DMS53 (cell line): ENCODE measurements at places on chromosomes 3 and 15.

GRCh38 chr3:104596551-104596950, 770.2 kb upstream of the ALCAM start:
- peak; percentile 71 for DNase-seq

DNA sequence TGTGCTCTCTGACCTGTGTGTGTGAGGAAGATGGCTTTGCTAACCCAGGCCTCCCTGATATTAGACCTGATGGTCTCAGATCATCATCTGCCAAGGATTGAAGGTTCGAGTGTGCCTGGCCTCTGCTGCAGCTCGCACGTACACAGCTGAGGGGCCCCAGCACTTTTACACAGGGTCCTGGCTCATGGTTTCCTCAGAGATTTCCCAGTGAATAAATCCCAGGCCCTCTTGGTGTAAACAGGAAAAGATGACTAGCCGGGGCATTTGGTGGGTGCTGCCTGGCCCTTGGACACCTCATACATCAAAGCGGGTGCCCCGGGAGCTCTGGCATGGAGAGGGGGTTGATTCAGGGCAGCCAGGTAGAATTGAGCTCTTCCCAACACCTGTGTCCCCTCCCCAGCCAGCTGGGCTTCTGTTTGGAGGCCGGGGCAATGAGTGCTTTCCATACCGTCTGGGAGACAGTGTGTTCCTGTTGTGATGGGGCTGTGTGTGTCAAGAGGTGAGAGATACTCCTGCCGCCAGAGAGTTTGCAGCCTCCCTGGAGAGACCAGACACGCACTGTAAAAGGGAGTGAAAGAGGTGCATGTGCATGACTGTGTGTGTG, 72.5 kb upstream of the TLE3 start:
- no peak for DNase-seq

DNA sequence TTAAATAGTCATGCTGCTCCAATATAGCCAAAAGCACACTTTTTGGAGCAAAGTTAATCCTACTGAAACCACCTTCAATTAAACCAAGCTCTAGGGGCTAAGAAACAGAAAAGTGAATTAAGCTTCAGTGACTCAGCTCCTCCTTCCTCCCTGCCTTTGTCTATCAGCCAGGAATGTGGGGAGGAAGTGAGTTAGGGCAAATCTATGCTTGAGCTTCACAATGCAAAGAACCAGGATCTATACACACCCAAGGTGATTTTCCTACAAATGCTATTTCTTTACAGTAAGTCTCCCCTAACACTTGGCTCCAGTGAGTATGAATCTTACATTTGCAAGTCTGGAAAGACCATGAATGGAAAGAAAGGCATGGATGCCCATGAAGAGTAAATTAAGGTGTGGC, 212.1 kb downstream of the P3H2 start:
- DNase-seq = no peak

DNA sequence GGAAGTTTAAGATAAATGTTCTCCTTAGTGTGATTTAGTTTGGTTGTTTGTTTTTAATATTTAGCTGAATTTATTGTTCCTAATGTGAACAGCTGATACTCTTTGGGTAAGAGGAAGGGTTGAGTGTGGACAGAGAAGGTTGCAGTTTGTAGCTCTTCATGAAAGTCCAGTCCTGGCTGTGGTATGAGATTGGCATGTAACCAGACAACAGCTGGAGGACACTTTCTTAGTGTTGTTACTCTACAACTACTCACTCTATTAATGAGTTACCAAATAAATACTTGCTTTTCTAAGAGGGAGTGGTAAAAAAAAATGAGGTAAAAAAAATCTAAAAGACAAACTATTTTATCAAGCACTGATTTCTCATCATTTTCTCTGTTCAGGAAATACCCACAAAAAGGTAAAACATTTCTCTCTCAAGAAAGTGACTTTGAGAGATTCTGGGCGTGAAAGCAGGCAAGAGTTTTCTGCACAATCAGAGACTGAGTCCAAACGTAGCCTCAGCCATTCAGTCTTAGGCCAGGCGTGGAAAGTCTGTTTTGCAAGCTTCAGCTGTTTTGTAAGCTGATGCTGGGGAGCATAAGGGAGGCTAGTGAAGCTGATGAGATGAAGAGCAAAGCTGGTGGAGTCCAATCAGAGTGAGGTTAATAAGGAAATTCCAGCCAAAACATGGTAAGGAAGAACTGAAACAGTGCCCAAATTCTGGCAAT, 138.5 kb upstream of the ARPP21 start:
- no peak for DNase-seq

- peak; percentile 28 for DNase-seq
Measured at GRCh38 chr3:73192036-73192738, 130.7 kb downstream of the EBLN2 start.

- DNase-seq = no peak
Measured at GRCh38 chr15:67109141-67110034, 44.0 kb downstream of the SMAD3 start.

DNA sequence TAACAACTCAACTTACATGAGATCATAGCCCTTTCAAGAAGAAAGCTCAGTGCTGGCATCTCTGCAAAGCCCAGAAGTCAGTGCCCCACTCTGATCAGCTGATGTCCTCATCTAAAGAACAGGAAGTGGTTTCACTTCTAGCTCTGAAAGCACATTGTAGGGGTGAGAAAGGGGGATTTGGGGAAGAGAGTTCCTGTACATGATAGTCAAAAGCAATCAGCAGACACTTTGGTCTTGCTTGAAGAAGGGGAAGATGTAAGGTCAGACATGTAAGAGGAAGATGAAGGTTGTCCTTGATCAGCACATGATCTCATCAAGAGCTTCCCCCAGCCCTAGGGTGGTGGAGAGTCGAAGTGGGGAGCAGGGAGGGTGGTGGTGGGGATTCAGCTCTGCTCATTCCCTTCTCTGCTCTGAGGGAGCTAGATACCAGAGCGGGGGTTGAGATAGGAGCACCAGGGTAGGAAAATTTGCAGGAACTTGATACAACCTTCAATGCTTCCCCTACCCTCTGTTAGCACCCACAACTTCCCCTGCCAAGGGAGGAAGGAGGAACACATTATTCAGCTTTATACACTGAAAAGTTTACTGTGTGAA, 76.4 kb upstream of the ETV5 start:
- no peak for DNase-seq

GRCh38 chr15:98324341-98324970, 323.9 kb upstream of the IGF1R start:
- DNase-seq = no peak

DNA sequence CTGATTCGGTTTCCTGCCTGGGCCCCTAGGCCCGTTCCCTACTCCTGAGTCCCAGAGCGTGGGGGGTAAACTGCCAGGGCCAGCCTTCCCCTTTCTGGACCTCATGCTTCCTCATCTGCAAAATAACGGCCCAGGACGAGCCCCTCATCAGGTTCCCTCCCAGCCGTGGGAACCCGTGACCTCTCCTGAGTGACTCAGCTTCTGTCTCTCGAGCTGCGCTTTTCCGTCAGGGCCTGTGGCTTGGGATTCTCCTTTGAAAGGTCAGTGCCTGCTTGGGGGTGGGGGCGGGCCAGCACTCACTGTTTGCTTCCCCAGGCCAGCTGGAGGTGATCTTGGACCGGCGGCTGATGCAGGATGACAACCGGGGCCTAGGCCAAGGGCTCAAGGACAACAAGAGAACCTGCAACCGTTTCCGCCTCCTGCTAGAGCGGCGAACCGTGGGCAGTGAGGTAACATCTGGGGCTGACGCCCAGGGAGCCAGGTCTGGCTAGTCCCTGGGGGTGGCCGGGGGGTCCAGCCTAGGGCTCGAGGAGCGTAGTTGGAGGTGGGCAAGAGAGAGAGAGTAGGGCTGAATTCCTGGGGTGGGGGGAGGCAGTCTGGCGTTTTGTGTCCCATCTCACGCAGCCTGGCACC, 12.8 kb downstream of the MAN2A2 start:
- no peak for DNase-seq

DNA sequence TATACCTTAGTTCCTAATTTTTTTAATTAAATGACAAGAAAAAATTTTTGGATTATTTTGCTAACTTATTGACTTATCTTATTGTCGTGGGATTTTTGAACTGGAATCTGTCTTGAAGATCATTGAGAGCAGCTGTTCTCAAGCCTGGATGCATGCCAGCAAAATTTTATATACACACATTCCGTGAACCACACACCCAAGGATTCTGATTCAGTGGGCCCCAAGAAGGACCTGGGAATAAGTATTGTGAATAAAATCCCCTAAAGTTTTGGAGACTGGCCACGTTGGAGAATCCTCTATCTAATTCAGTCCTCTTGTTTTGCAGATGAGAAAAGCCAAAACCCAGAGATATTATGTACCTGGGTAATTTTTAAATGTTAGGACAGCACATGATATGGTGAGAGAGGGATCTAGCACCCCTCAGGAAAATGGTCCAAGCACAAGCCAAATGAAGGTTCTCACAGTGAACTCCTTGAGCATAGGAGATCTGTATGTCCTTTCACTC, 55.2 kb downstream of the UNC13C start:
- no peak for DNase-seq

GRCh38 chr3:130430266-130430665, 84.8 kb downstream of the COL6A5 start:
- no peak for DNase-seq

DNA sequence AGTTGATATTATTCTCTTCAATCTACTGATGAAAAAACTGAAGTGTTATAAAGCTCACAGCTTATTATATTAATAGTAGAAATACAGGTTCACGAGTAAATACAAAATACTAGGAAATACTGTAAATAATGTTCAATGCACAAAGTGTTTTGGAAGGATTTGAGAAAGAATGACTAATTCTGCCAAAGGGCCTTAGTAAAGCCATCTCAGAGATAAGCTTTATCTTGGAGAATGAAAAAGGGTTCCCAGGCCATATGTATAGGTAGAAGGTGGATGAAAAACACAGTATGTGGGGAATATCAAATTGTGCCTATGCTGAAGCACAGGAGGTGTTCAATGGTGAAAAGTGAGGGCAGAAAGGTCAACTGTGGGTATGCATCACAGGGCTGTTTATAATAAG, 123.5 kb downstream of the CMSS1 start:
- no peak for DNase-seq

- DNase-seq = no peak
Measured at GRCh38 chr3:1232276-1232675, 139.5 kb downstream of the CNTN6 start.

GRCh38 chr15:29924750-29925149, 102.5 kb upstream of the TJP1 start:
- peak; percentile 78 for DNase-seq

GRCh38 chr3:186665625-186666188, at the start of gene HRG:
TSS of gene HRG (plus strand) at chr3:186666014. CDS start at chr3:186666032, 18 bp downstream.
- DNase-seq = no peak

- DNase-seq = no peak
Measured at GRCh38 chr15:90413411-90414379, 25.7 kb downstream of the IQGAP1 start.

DNA sequence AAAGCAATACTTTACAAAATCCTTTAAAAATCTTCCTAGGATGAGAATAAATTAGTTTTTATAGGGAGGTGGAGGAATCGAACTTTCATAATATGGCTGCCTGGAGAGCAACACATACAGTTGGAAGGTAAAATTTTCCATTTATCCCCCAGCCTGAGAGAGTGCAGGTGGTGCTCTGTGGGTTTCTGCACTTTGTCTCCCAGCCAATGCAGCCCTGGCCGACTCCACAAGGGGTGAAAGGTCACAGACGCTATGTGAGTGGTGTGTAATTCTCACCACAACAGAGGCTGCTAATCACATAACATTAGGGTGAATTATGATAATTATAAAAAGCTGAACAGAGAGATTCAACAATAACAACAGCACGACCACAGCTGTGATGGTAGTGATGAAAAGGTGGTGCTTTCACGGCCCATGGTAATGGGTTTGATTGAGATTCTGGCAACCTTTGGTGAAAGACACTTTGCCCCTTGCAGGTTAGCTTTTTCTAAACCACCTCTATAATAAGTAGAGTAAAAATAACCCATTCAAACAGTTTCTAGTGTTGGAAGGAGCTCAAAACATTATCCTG, 30.1 kb upstream of the NANOGP8 start:
- no peak for DNase-seq

DNA sequence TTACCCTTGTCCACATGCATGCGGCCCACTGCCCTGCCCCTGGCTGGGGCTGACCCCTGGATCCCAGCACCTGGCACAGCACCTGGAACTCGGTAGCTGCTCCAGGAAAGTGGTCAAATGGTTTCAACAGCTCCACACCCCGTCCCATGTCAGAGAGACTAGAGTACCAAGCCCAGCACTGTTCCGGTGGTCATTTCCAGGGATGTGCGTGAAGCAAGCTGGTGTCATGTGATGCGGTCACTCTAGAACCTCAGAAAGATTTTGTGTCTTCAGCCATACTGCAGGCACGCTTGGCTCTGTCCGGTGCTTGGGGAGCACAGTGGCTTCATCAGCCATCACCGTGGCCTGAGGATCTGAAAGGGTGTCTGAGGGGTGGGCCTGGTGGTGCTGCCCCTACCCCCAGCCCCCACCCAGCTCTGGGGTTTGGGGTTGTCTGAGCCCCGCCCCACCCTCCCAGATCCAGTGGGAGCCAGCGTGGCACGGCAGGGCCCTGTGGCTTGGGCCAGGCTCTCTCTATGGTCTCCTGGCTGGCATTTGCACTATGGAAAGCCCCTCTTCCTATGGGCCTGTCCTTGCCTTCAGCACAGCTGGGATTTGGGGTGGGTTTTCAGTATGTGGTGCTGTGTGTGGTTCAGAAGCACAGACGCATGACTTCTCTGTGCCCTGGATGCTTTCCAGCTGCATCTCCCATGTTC, 15.3 kb downstream of the APBA2 start:
- DNase-seq = no peak

GRCh38 chr15:89444241-89445225, 51.9 kb downstream of the RHCG start:
- no peak for DNase-seq

DNA sequence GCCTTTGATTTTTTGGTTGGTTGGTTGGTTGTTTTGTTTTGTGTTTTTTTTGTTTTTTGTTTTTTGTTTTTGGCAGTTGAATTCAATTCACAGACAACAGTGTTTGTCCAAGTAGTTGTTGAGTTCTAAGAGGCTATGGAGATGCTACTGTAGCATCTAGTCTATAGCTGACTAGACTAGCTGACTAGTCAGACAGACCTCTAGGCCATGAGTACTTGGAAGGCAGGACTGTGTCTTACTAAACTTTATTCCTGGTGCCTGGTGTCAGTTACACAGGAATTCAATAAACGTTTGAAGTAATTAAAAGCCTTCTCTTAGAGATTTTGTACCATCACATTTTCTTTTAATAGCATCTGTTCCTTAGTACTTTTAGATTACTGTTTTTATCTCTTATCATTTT, 35.7 kb downstream of the RNF13 start:
- no peak for DNase-seq

GRCh38 chr3:184578218-184578617, 16.6 kb downstream of the EPHB3 start:
- no peak for DNase-seq

DNA sequence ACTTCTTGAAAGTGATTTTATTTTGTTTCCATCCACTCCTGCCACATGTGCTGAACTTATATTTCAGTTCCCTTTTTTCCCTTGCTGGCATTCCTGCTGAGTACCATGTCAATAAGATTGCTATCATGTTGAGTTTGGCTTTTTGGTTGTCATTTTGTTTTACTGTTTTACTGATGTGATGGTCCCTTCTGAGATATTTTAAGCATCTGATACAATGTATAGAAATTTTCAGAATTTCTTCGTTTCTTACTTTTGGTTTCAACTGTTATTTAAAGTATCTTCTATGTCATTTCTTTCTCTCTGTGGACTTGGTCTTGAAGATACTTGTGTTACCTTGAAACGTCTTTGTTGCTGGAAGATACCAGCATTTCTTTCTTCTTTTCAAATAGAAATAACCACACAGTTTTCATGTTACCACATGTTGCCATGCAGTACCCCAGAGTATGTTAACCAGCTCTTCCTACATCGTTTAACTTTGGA, 14.1 kb downstream of the SIDT1 start:
- no peak for DNase-seq
